ENCODE measurements at places on chromosomes 12 and 14.

DNA sequence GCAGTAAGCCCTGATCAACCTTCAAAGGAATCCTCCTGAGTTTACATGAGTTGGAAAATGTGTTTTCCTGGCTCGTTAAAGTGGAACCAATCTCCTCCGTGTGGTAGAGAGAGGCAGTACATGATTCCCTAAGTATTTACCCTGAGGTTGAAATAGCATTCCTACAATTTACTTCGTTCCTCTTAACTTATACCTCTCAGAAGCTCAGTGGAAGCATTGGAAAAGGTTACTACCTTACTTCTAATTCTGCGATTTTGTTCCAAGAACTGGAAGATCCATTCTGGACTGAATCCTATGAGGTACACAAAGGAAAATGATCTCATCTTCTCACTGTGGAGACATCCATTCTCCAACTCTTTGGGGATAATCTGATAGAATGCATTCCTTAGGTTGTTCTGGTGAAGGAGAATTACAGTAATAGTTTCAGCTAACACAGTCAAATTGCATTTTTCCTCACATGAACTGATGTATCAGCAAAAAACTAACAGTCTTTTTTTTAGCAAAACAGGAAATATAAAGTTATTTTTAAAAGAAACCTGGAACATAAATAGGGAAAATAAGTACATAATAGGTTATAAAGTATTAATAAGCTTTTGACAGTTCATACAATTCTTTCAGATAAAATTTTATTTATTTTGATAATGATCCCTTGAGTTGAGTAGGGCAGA, 475.6 kb downstream of the PDZRN4 start:
- DNase-seq, result no peak

DNA sequence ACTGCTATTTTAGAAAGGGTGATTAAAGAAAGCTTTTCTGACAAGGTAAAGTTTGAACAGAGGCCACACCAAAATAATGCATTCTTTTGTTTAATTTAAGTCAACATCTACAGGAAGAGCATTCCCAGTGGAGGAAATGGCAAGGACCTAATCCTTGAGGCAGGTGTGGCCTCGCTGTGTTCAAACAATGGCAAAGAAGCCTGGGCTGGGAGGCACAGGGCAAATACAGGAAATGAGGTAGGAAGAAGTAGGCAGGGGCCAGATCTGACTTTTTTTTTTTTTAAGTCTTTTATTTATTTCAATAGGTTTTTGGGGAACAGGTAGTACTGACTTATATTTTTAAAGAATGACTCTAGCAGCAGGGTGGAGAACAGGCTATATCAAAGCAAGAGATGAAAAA, 53.5 kb downstream of the ARMH4 start:
- no peak for DNase-seq

DNA sequence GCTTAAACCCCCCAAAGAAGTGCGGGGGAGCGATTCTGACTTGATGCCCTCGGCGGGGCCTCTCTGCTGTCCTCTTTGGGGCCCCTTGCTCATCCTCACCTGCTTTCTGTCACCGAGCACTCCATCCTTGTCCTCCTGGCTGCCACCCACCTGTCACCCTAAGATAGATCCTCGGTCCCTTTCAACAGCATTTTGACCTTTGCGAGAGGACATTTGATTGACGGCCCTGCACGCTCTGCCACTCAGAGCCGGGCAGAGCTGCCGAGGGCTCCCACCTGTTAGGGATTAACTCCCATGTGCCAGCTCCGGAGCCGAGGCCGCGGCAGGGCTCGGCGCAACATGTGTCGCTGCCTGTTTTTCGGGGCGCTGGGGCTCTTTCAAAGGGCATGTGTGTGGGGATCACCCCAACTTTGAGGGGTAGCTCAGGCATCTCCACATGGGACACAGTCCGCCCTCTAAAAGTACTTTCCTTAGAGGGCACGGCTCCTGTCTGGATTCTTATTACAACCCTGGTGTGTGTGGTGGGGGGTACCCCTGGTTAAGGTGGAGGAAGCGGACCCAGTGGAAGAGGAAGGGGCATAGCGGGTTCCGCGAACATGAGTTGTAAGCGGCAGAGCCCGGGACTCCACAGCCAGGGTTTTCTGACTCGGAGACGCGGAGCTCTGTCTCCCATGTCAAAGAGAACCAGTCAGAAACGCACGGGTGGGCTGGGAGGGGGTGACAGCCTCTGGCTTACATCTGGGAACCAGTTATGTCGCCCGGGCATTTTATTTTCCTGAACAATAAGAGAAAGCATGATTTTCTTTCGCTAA, 811 bp upstream of the MEG3 start:
- DNase-seq, result no peak

DNA sequence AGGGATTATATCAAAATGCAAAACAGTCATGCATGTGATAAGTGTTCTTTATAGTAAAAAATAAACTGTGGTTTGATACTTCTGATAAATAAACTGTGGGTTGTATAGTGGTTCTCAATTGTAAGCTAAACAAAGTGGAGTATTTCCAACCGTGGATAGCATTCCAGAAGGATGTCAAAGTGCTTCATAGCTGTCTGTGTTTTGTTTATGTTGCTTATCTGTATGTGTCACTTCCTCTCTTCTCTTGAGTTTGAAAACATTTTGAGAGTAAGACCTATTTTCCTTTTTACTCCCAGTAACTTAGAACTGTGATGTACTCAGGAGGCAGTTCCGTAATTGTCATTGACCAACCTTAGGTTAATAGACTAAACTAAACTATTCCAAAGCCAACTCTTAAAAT, 415.8 kb downstream of the TMTC2 start:
- no peak for DNase-seq

DNA sequence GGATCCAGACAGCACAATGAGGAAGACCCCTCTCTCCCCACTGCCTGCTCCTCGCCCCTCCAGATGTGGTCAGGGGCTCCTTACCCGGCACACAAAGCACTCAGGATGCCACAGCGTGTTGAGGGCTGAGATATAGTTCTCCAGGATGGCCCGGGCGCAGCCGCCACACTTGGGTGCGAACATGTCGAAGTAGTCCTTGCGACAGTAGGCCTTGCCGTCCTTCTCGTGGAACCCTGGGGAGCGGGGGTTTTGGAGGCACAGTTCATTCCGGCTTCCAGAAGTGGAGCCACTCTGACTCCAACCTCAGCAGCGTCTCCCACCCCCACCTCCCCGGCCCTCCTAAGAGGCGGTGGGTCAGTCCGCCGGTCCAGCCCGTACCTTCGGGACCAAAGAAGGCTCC, 12.8 kb upstream of the RPLP0 start:
- no peak for DNase-seq

- DNase-seq, result no peak
Observed at GRCh38 chr14:101102875-101103274, 199.4 kb upstream of the RTL1 start.

- no peak for DNase-seq
Observed at GRCh38 chr12:104458694-104459367, 2.1 kb downstream of the CHST11 start.

Measured in NCI-H1930 (cell line).